ENCODE measurements at places on chromosomes 2 and 18. TPM values are rescaled to one million over a fixed set of nuclear protein-coding genes. Genes with fewer than 3 reads are reported as not detected.

The VWA3B gene
- not detected for total RNA-seq

The TWIST2 gene
- 0.54 TPM for total RNA-seq

The AQP12B gene
- not detected for total RNA-seq

The SNED1 gene
- total RNA-seq: 17.9 TPM

The SCYGR4 gene
- not detected for total RNA-seq

The NGEF gene
- total RNA-seq: under 0.01 TPM

The GREB1 gene
- total RNA-seq: 0.26 TPM
